NCI-H1417 (cell line): ENCODE measurements at places on chromosomes 4 and X.

- DNase-seq, result no peak
These were observed 44.3 kb downstream of the IL21 start for GRCh38 chr4:122576261-122577188.

GRCh38 chr4:187726485-187726884 is 269.1 kb upstream of the ZFP42 start:
- DNase-seq, result no peak

GRCh38 chrX:31201503-31201902 is 129.7 kb upstream of the FTHL17 start:
- DNase-seq, result no peak

GRCh38 chr4:84269536-84270044 is 229.5 kb downstream of the NKX6-1 start:
- no peak for DNase-seq

GRCh38 chr4:34148322-34148908 is 2095.9 kb downstream of the ARAP2 start:
- no peak for DNase-seq

DNA sequence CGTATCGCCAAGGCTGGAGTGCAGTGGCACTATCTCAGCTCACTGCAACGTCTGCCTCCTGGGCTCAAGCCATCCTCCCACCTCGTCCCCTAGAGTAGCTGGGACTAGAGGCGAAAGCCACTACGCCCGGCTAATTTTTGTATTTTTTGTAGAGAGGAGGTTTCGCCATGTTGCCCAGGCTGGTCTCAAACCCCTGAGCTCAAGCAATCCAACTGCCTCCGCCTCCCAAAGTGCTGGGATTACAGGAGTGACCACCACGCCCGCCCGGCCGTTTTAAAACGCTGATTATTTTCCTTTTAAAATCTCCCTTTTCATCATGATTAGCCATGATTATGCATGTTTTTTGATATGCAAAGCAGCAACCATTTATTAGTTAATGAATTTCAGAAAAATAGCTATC is 2.2 kb downstream of the N4BP2 start:
- no peak for DNase-seq

- no peak for DNase-seq
These were observed 201.0 kb downstream of the FBXW7 start for GRCh38 chr4:152334931-152335330.

DNA sequence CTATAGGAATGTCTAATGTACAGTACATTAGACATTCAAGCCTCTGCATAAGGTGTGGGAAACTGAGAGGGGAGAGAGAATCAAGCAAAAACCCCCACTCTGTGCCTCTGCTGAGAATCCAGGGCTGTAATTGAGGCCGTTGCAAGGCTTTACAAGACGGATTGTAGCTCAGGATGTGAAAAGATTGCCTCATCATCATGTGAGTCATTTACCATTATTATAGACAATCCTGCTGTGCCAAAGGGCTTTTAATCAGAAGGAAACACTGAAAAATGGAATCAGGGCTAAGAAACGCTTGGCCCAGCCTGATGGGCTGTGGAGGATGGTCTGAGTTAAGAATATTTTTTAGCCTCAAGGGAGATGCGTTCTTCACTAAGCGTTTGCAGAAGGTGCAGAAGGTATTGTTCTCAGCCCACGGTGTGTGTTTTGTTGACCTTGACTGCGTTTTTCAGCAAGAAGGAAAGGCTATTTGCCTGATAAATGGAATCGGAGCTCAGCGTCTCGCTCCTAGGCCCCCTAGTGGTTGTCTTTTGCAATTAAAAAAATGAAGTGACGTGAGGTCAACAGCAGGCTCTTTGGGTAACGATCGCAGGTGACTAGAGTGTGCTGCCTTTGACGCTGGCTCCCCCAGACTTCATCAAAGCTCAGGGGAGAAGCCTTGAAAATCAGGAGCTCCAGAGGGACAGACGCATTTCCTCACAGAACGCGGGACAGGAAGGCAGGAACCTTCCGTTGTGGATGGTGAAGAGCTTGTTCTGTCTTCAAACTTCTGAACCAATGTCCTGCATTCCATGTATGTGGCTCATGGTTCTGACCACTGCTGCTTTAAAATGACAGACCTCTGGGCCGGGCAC is 18.1 kb upstream of the CHRNA9 start:
- DNase-seq, result no peak

- DNase-seq, result no peak
These were observed 313.3 kb upstream of the NOCT start for GRCh38 chr4:138702190-138702824.

DNA sequence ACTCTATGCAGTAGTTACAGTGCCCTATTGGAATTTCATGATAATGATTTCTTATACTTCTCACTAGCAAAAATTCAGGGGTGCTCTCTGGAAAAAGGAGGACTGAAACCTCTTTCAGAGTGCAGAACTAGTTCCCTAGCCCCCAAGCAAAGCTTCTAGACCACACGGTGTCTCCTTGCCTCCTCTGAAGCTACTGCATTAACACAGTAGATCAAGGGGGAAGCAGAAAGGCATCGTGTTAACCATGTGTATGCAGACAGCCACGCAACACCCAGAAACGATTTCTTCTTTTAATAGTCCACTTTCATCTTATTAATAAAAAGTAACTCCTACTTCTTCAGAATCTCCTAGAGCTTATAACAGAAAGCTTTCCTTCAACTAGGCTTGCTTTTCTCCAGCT is 44.7 kb downstream of the MAML3 start:
- DNase-seq, result no peak

- DNase-seq, result no peak
These were observed 11.5 kb upstream of the TRAM1L1 start for GRCh38 chr4:117096886-117097285.

DNA sequence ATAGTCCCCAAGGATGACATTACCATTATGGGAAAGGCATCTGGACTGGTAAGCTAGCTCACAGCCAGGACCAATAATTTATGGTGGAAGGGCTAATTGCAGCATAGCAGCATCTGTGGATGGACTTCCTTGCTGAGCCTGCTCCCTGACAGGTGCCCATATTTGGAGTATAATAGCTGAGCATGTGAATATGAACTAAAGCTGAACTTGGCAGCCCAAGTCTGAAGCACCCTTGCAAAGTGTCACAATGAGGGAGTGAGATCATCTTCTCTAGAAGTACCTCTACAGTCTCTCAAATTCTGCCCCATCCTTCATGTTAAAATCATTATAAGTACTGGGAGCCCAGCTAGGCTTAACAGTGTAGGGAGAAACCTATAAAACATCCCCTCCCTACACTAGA is 128.2 kb upstream of the INPP4B start:
- no peak for DNase-seq

DNA sequence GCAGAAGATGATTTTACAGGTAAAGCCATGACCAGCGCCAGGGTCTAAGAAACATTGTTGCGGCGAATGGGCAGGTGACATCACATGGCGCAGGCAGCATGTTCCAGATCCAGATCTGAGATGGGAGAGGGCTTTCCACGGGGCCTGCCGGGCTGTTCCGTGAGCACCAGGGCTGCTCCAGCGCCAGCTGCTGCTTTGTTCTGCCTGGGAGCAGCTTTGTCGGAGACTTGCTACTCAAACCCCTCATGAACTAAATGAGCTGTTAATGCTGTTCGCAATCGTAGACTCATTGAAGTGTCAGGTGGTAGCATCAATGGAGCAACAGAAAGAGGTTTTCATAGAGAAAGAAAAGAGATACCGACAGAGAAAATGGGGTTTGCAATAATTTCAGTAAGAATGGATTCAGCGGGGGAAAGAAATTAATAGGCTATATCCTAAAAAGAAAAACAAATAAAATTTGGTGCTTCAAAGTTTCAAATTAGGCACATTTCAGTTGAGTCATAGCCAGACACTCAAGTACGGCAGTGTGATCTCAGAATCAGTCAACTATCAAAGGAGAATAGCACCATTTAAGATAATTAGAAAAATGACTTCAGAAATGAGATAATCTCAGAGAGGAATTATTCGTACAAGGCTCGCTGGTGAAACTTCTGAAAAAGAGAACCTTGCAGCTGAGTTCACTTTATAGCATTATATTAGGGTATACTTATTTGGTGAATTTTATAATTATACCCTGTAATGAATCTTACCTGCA is 23.9 kb downstream of the SORBS2 start:
- peak; percentile 84 for DNase-seq

- no peak for DNase-seq
These were observed 39.7 kb downstream of the RGS12 start for GRCh38 chr4:3332498-3332897.

- DNase-seq, result no peak
These were observed 341.7 kb downstream of the PPP3CA start for GRCh38 chr4:101005659-101006058.

DNA sequence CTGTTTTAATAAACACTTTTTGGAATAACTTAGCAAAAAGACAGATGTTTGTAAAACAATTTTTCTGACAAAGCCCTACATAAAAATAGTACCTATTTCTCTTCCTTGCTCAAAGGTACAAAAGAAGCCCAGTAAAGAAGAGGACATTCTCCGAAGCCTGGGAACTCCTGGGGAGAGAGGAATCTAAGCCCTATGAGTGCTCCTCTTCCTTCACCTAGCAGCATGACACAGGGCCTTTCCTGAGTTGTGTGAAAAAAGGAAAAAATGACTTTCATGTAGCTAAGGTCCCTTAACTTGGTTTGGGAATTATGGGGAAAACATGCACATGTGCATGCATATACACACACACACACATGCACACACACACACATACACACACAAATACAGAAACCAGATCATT is 586.9 kb downstream of the TMA16 start:
- DNase-seq, result no peak

GRCh38 chr4:88975958-88976774 is 80.8 kb downstream of the FAM13A start:
- DNase-seq, result no peak

DNA sequence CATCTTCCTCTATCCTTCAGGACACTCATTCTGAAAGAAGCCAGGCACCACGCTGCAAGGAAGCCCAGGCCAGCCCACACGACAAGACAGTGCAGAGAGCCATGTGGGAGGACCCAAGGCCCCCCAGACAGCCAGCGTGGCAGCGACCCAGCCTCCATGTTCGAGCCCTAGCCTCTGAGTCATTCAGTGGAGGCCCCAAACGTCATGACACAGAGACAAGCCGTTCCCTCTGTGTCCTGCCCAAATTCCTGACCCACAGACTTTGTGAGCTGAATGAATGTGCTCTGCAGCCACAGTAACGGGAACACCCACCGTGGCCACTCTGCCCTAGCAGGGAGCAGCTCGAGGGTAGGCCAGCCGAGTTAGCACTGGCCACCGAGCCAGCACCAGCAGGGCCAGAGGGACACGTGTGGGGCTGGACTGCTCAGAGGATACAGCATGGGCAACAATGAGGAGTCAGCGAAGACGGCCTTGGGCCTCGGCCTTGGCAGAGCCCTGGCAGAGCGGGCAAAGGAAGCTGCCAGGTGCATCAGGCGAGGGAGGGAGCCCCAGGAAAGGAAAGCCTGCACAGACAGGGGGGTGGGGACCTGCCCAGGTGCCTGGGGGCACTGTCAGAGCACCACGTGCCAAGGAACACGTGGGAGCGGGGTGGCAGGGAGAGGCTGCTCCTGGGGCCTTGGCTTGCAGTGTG is 8.6 kb downstream of the BLOC1S4 start:
- no peak for DNase-seq

DNA sequence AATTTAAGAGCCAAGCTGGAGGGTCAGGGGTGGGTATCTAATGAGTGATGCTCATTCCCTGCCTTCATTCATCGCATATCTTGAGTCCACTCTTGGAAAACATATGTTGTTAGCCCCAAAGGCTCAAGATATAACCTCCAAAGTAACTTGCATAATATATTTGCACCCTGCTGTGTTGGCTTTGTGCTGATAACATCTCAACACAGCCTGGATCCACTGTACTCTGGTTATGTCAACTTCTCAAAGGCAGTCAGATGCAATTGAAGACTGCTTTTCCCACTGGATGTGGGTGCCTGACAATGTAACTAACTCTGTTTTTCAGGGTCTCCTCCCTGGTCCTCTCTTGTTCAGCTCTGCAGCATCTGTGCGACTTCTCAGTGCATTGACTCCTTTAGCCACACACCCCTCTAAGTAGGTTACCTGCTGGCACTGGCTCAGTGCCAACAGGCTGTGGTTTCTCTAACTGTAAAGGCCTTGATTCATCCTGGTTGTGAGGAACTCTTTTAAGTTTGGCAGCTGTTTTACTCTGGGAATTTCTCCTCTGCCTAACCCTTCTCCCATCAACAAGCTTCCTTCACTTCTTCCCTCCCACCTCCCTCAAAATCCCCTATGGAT is 28.1 kb downstream of the SLC16A2 start:
- DNase-seq, result peak; percentile 9

- no peak for DNase-seq
These were observed 22.7 kb upstream of the YTHDC1 start for GRCh38 chr4:68372588-68372987.

GRCh38 chr4:3208826-3209225 is 40.1 kb upstream of the MSANTD1 start:
- no peak for DNase-seq
